Motor neuron (in vitro differentiated cells): ENCODE measurements at places on chromosomes 7 and 10. TPM values are rescaled to one million over a fixed set of nuclear protein-coding genes. Genes with fewer than 3 reads are reported as not detected.

TMEM176A gene
- total RNA-seq = 1.1 and 1.9 TPM in 2 replicates

TAS2R41 gene
- total RNA-seq = not detected in 2 replicates

STK32C gene
- total RNA-seq = 27.8 and 31.0 TPM in 2 replicates

UBN2 gene
- 16.0 and 16.7 TPM in 2 replicates for total RNA-seq

MYH16 gene
- 0.58 TPM in 1 of 2 replicates, not detected in the other for total RNA-seq

OR2A42 gene
- 0.44 and 0.52 TPM in 2 replicates for total RNA-seq

SDK1 gene
- 26.9 and 30.6 TPM in 2 replicates for total RNA-seq

OR9A2 gene
- 1.3 TPM in 1 of 2 replicates, not detected in the other for total RNA-seq

NPY gene
- total RNA-seq = 5.4 and 5.9 TPM in 2 replicates

FGL2 gene
- 43.0 and 50.9 TPM in 2 replicates for total RNA-seq

COL28A1 gene
- 0.98 and 1.3 TPM in 2 replicates for total RNA-seq

DYNC1I1 gene
- total RNA-seq = 28.3 and 31.0 TPM in 2 replicates

EPHA1 gene
- 1.2 and 1.3 TPM in 2 replicates for total RNA-seq

SFR1 gene
- total RNA-seq = 14.7 and 15.8 TPM in 2 replicates

XRCC2 gene
- total RNA-seq = 0.87 and 0.88 TPM in 2 replicates

COL17A1 gene
- total RNA-seq = 0.86 and 1.3 TPM in 2 replicates

C10orf53 gene
- 0.27 and 0.51 TPM in 2 replicates for total RNA-seq

TWIST1 gene
- 0.60 and 0.78 TPM in 2 replicates for total RNA-seq

EGR2 gene
- total RNA-seq = 0.63 and 1.0 TPM in 2 replicates

PDZD7 gene
- total RNA-seq = 2.3 and 2.6 TPM in 2 replicates

NKX1-2 gene
- total RNA-seq = 0.10 and 0.24 TPM in 2 replicates

CYP2E1 gene
- total RNA-seq = 0.87 and 1.8 TPM in 2 replicates

TDRD1 gene
- 0.14 and 0.15 TPM in 2 replicates for total RNA-seq

DPCD gene
- total RNA-seq = 29.5 and 38.6 TPM in 2 replicates

CDK14 gene
- 14.5 and 18.3 TPM in 2 replicates for total RNA-seq

AKR1E2 gene
- total RNA-seq = 4.8 and 5.5 TPM in 2 replicates

NPC1L1 gene
- total RNA-seq = 0.15 and 0.16 TPM in 2 replicates

ADAM8 gene
- 2.2 and 2.6 TPM in 2 replicates for total RNA-seq

SYPL1 gene
- 15.6 and 18.6 TPM in 2 replicates for total RNA-seq

KIAA1549 gene
- 1.3 and 1.6 TPM in 2 replicates for total RNA-seq

FKBP6 gene
- 0.06 TPM in 1 of 2 replicates, not detected in the other for total RNA-seq

CD36 gene
- total RNA-seq = 0.32 and 0.46 TPM in 2 replicates

GNGT1 gene
- total RNA-seq = 0.67 and 1.7 TPM in 2 replicates

CALN1 gene
- total RNA-seq = 0.32 and 0.38 TPM in 2 replicates

C7orf57 gene
- 0.16 and 0.46 TPM in 2 replicates for total RNA-seq

NUTM2A gene
- total RNA-seq = 4.7 and 4.9 TPM in 2 replicates

GRID2IP gene
- not detected in 2 replicates for total RNA-seq

ASCC1 gene
- total RNA-seq = 32.2 and 36.2 TPM in 2 replicates

INHBA gene
- total RNA-seq = 0.09 and 0.13 TPM in 2 replicates

PSPH gene
- total RNA-seq = 25.8 and 26.1 TPM in 2 replicates
